ENCODE measurements at places on chromosomes 7 and 10. TPM values are rescaled to one million over a fixed set of nuclear protein-coding genes. Genes with fewer than 3 reads are reported as not detected.

The FAM131B gene
- total RNA-seq = 0.57 TPM

The DRGX gene
- not detected for total RNA-seq

The C7orf57 gene
- total RNA-seq = 0.42 TPM

DNA sequence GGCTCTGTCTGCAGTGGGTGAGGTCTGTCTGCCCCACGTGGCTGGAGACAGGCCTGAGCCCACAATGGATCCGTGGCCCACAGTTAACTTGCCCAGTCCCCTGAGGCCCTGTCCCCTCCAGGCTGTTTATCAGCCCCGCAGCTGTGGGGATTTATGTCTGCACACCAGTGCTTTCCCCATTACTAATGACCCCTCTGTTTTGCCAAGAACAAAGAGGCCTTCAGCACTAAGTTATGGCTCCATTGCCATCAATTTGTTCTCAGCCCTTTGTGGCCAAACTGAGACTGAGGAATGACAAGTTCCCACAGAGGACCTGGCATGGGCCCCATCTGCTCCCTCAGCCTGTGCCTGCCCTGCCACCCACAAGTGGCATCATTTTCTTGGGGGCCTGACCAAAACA is 138.2 kb downstream of the C10orf105 start:
- no peak for DNase-seq

DNA sequence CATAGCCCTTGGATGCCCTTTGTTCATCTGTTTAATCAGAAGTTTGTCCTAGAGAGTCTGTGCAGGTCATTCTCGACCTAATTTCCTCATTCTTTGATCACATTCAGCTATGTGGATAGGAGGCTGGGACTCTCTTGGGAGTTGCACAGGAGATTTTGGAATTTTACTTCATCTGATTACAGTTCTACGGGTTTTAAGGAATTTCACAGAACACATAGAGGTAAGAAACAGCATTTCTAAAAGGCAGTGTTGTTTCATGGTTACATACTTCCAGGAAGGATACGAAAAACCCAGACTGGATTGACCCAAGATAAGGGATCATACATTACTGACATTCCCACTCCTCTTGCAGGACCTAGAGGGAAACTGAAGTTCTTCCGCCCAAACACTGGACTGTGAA is 45.9 kb downstream of the GATA3 start:
- DNase-seq = no peak

- no peak for DNase-seq
Measured at GRCh38 chr7:107312418-107312817, 143.6 kb downstream of the HBP1 start.

DNA sequence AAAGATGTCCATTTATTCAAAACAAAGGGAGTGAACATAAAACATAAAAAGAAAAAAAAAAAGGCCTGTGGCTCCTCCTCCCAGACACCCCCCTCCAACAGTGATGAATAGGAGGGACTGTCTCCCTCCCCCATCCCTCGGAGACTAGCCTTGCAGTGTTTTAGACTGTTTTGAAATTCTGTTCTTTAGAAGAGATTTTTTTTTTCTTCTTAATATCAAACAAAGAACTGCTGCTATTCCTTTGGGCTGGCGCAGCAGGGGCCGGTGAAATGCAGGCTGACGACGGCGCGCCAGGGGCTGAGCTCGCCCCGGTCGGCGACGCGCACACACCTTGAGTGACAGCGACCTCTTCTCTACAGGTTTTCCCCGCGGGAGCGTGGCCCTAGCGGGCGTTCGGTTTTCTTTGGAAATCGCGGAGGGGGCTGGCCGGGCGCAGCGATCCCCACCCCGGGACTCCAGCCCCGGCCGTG is at the start of gene LANCL2:
LANCL2 (plus strand) TSS at position 133 of the 470 bp plus-strand sequence. CDS start 689 bp downstream, outside the sequence.
- no peak for DNase-seq

All from ureter (tissue), 1 donor.